ENCODE measurements at places on chromosomes 6 and 20.

- peak; percentile 5 for DNase-seq
Measured at GRCh38 chr6:158232316-158233213, 64.4 kb downstream of the GTF2H5 start.

- DNase-seq = no peak
Measured at GRCh38 chr20:56353356-56353755, 5.4 kb upstream of the FAM210B start.

DNA sequence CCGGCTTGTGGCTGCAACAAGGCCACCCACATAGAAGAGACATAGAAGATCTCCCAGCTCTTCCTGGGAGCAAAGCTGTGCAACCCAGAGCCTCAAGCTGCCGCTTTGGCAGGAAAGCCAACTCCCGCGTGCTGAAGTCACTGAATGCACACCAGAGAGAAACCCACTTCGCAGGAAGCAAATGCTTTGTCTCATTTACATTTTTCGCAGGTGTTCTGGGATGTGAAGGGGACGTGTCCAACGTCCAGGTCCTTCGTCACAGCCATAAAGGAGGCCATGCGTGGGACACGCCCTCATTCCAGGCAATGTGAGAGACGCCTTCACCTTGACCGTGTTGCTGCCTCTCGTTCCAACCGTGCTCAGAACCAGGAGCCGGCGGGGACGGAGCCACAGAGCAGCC, 24.4 kb downstream of the KCNQ2 start:
- no peak for DNase-seq

GRCh38 chr6:158666628-158667359, 16.9 kb downstream of the SYTL3 start:
- no peak for DNase-seq

All from stimulated activated CD4-positive, alpha-beta T cell treated with anti-CD3 and anti-CD28 coated beads, Interleukin-1b, Interleukin-23, amount 100 ng/mL, for 1 hour (primary cell).